ENCODE measurements at places on chromosomes 6 and 20. TPM values are rescaled to one million over a fixed set of nuclear protein-coding genes. Genes with fewer than 3 reads are reported as not detected.

DNA sequence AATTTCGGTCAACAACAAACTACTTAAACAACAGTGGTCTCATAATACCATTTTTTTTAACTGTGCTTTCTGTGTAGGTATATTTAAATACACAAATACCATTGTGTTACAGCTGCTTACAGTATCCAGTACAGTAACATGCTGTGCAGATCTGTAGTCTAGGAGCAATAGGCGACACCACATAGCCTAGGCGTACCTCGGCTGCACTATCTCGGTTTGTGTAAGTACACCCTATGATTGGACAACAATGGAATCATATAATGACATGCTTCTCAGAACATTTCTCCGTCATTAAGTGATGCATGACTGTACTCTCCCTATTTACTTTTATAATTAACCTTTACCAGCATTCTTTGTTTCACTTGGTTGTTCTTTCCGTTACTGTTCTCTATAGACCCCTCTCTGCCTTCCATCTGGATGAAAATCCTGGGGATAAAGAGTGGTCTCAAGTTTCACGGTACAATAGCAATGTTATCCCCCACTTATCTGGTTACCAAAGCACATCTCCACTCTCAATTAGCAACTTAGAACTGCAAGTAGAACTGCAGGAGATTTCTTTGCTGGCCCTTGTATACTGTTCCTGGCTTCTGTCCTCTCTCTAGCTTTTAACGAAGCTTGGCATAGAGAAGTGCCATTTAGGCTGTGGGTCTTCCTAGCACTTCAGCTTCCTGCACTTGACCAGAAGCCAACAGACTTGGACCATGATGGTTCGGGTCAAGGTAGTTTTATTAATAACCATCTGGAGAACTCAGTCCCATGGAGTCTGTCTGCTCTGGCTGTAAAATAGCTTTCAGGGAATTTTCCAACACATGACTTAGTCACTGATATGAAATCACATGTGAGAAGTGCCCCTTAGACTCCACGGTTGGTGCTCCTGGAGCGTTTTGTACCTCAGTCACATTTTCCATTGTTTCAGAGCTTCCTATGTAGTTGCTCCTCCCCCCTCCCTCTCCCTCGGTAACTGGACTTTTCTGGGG is 80.4 kb upstream of the POPDC3 start:
- DNase-seq, result no peak

- no peak for DNase-seq
These were observed 1.6 kb downstream of the HMGN3 start for GRCh38 chr6:79232696-79233462.

Gene MPIG6B
- not detected for total RNA-seq

Gene DBNDD2
- 2.6 TPM for total RNA-seq

Gene GNMT
- 2.3 TPM for total RNA-seq

Measured in activated B cell treated with CpG ODN at 0.5 μM for 24 hours (primary cell).